NCI-H2081 (cell line): ENCODE measurements at places on chromosomes 1 and 21.

DNA sequence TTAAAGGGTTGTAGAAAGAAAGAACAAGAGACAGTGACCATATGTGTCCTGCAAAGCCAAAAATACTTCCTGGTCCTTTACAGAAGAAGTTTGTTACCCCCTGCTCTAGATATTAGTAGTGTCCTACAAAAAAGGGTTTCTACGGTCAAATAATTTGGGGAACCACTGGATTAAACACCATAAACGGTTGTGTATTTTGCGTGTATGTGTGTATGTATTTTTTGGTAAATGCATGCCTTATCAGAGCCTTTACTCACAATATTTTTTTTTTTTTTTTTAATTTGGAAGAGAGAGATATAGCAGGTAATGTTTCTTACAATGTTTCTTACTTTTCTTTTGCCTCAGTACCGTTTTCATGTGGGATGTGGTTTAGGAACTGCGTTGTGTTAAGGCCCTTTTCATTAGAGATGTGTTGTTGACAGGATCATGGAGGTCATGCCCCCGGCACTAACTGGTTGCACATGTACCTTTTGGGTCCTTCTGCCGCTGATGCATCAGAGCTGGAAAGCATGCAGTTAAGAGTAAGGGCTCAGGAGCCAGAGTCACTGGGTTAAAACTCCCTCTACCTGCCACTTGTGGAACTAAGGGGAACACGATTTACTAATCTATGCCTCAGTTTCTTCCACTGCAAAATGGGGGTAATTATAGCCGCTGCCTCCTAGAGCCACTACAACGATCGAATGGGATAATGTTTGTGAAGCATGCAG lies 234.6 kb upstream of the KAZN start:
- no peak for DNase-seq

DNA sequence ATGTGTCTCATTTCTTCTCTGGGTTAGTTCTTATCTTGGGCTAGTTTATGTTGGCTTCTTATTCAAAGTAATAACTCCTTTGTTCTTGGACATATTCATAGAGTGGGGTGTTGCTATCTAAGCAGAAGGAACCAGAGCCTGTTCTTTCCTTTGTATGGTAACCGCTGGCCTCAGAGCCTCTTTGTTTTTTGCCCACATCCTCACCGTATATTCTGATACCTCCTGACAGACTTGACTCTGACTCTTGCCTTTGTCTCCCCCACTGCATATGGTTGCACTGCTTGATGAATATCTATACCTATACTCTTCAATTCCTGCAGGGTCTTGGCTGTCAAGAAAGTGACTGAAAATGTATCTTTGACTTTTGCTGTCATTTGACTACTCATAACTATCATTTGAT lies 10.2 kb downstream of the FLG2 start:
- no peak for DNase-seq

GRCh38 chr1:212166244-212166643 lies 119.0 kb upstream of the PPP2R5A start:
- no peak for DNase-seq

GRCh38 chr21:16533692-16534407 lies 804.1 kb downstream of the USP25 start:
- DNase-seq: no peak

- DNase-seq: no peak
Observed at GRCh38 chr1:31467005-31467674, 54.1 kb downstream of the SERINC2 start.

DNA sequence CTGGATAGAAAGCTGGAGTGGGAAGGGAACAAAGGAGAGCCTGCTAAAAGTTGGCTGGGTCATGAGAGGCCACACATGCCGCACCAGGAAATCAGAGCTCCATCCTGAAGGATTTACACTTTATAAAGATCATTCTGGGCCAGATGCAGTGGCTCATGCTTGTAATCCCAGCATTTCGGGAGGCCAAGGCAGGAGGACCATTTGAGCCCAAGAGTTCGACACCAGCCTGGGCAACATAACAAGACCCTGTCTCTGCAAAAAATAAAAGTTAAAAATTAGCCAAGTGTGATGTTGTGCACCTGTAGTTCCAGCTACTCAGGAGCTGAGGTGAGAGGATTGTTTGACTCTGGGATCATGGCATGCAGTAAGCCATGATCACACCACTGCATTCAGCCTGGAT lies 28.7 kb upstream of the RASAL2 start:
- no peak for DNase-seq

GRCh38 chr1:211762206-211762605 lies 68.4 kb downstream of the LPGAT1 start:
- no peak for DNase-seq

- no peak for DNase-seq
Observed at GRCh38 chr1:16727190-16728111, 12.9 kb upstream of the RNU1-4 start.

GRCh38 chr1:150160964-150161621 lies 11.4 kb downstream of the PLEKHO1 start:
- DNase-seq: no peak

DNA sequence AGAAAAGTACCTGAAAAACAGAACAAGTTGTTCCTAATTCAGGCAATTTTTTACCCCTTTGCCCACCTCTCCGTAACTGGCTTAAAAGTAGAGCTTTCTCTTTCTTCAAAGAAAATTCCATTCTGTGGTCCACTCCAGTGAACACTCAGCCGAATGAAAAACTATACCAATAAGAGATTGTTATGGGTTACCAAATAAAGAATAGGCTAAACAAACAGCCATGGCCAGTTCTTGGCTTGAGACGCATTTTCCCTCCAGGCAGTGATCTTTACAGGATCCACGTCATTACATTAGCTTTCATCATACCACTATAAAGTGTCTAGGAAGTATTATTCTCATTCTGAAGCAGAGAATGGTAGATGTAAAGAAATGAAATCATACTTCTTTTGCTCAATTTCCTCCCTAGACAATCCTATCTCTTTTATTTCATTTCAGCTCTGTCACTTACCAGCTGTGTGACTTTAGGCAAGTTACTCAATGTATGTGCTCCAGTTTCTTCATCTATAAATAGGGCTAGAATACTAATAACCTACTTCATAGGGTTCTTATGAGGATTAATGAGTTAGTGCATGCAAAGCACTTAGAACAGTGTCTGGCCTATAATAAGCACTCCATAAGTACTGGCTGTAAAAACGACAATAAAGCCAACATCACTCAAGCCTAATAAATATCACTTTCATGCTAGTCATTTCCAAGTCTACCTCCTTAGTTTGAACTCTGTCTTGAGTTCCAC lies 26.5 kb upstream of the TRIM45 start:
- peak; percentile 17 for DNase-seq

GRCh38 chr1:82919837-82920236 lies 1079.1 kb downstream of the TTLL7 start:
- no peak for DNase-seq

DNA sequence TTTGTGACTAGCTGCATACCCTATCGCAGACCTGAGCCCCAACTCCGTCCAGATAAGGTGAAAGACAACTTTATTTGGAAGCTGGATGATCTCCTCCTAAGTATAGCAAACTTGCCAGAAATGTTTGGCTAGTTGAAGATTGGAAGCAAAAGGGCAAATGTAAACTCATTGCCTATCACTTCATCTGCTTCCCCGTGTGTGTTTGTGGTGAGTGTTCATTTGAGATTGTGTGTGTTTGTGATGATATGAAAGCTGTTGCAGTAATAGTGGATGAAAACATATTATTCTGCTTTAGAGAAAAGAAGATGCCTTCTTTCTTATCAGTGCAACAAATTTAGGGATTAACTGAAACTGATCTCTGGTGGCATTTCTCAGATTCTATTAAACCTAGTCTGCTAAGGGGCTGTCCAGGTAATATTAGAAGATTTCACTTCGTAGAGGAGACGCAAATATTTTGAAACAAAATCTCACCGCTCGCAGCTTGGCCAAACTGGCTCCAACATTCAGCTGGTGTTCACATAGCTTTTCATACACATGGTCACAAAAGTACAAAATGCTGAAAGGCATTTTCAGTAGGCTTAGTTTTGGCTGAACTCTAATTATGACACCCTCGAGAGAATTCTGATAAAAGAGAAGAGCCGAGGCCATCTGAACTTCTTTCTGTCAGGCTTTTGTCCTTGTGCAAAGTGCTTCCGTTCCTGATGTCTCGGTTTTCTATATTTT lies 1.1 kb downstream of the TBX19 start:
- DNase-seq: no peak

DNA sequence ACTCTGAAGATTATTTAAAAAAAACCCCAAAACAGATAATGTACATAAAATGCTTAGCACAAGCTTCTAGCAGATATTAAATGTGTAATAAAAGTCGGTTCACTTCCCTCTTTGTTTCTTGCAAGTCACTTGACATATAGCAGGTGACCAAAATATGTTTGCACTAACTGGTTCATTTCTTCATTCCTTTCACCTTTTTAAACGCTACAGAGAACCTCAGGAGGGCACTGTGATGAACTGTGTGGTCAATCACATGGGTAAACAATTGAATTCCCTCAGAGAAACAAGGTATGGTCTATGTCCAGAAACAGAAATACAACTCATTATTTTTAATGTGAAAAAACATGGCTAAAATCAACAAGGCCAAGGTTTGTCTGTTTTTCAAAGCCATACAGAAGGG lies 51.3 kb upstream of the BCL10 start:
- no peak for DNase-seq

DNA sequence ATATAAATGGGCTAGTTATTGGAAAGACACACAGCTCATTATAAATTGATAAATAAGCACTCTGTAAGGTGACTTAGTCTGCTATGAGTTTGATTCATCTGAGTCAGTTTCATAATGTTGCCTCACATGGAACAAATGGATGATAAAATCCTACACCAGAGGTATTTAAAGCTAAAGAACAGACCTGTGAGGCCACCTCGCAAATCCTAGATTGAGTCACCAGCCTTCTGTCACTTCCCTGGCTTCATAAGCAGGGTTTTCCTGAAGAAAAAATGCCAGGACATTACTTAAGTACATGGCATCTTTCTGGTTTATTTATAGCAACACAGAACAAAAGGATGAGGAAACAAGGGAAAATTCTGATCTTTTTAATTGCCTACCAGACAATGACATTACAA lies 18.4 kb downstream of the CD2 start:
- no peak for DNase-seq

DNA sequence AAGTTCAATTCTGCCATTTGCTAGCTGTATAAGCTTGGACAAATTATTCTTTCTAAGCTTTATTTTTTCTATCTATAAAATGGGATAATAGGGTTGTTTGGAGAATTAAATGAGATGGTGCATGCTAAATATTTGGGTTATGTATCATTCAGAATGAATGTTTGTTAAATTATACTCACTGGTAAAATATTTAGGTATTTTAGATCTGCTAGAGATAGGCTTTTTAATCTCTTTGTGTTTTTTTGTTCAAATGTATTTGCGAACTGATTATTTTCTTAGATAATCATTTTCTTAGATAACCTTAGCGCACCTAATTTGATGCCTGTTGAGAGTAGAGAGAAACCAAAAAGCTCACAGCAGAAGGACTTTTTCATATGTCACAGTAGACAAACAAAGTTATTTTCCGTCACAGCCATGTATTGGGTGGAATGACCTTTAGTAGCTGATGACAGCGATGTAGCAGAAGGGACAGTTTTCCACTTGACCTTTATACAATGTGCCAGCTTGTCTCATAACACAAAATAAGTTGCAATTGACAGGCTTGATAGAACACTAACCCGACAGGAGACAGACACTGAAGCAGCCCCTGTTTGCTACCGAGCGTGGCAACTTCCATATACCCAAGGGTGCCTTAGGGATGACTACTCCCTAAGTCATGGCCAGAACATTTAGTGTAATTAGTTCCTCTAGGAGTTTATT lies 93.0 kb downstream of the DISC1 start:
- DNase-seq: no peak

- DNase-seq: no peak
Observed at GRCh38 chr1:4002061-4002521, 102.0 kb upstream of the C1orf174 start.

GRCh38 chr1:117235863-117236465 lies 25.2 kb upstream of the VTCN1 start:
- DNase-seq: no peak

DNA sequence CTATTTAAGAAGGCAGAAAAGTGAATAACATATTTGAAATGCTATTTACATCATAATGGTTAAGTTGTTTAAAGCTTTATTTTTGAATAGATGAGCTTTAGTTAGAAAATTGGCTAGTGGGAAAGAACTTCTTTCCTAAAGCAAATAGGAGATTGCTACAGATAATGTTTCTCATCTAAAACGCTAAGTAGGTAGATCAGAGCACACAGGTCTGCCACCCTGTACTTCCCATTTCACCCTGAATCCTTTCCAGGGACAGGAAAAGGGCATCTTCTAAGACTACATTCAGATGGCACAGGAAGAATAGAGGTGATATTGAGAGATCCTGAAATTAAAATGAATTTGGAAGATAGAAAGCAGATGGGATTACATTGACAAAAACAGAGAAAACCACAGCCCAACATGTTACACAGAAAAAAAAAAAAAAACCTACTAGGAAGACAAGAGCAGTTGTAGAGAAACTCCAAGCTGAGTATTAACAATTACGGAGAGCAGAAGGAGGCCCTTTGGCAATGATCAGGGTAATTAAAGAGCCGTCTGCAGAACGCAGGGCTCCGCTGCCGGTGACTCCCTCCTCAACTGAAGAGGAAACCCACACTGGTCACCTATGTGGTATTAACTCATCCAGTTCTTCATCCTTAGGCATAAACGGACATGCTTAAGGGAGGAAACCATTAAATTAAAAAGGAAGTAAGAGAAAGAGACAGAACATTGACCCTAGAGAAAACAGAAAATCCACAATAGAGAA lies 53.6 kb upstream of the MAP10 start:
- no peak for DNase-seq

GRCh38 chr1:3778590-3779264 lies 6.2 kb downstream of the SMIM1 start:
- no peak for DNase-seq

DNA sequence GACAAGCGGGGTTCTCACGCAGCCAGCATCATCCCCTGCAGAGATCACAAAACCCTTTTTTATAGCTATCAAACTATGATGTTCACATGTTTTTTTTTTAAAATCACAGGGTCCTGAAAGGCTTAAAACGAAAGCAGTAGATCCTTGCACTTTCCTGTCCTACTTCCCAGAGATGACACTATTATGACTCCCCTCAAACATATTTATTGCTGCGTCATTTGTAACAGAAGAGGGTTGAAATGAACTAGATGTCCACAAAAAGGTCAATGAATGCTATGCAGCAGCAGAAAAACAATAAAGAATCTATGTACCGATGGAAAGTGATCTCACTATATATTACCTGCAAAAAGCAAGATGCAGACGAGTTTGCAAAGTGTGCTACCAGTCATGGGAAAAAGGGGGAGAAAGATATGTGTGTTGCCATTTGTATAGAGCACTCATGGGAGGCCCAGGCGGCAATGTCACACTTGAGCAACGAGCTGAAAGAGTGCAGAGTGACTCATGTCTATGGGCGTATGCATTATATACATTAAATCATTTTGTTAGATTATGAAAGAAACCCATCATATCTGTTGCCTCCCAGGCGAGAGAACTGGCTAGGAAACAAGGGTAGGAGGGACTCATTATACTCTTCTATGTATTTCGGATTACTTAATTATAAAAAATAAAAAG lies 68.9 kb upstream of the PARP1 start:
- no peak for DNase-seq

GRCh38 chr1:232589812-232590743 lies 39.9 kb downstream of the SIPA1L2 start:
- no peak for DNase-seq

GRCh38 chr1:222034790-222035189 lies 292.9 kb upstream of the DUSP10 start:
- no peak for DNase-seq
